H4 (cell line): ENCODE measurements at places on chromosomes 3 and 15.

GRCh38 chr3:193744822-193745684 is 152.0 kb downstream of the OPA1 start:
- no peak for DNase-seq

- DNase-seq = peak; percentile 54
These were observed at the start of gene GOLGA8B for GRCh38 chr15:34583399-34584329. Gene GOLGA8B (minus strand): TSS chr15:34583651. CDS start chr15:34535912, 47,739 bp downstream.

DNA sequence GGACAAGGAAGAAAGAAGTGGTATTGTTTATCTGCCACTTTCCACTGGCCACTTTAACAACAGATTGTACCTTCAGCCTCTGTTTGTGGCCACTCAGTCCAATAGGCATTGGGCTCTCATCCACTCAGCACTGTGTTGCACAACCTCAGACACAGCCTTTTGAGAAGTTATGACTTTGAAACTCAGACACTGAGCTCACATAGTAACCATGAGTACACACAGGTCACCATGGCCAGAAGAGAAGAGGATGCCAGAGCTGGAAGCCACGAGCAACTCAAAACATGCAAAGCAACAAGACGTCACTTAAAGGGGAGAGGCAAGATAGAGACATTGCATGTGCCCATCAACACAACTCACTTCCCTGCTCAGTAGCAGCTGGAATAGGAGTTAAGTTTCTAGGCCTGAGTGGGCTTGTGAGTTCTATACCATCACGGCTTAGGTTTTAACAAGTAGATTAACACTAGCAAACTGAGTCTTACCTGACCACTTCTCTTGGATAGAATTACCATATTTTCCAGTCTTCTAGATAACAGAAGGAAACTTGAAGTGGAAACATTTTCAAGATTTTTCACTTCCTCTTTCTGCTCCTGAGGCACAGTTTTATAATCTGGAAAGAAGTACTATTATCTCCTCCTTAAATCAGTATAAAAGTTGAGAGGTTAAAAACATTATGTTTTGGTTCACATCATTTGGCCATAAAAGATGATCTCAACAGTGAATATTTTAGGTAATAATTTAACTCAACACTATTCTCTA is 103.5 kb downstream of the IMPG2 start:
- DNase-seq = no peak

DNA sequence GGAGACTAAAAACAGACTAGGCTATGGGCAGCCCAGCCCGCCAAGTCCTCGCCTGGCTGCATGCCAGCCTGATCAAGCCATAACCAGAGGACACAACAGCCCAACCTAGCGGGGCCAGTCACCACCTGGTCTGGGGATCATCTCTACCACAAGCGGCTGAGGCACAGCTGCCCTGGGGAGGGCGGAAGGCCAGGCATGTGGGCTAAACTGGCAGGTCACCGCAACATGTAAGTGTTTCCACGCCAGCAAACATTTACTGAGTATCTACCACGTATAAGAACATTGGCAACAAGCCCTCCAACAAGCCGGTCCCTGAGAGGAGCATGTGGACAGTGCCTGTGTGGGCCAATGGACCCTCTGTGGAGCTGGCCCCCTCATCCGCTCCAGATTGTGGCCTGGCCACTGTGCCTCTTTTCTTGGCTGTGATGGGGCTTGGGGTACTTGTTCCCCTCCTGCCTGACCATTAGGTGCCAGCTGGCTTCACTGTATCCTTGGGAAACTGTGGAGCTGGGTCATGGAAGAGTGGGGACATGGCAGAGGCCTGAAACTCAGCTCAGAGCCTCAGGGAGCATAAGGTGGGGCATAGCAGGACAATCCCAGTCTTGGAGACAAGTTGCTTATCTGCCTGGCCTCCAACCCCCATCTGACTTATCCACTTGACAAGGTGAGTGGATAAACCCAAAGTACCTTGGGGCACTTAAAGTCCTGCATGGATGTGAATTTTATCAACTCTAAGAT is 9.0 kb downstream of the UBXN7 start:
- no peak for DNase-seq

- DNase-seq = no peak
These were observed 42.3 kb downstream of the TXNRD3 start for GRCh38 chr3:126612479-126613205.

GRCh38 chr15:66025015-66025452 is 155.7 kb downstream of the RAB11A start:
- DNase-seq = no peak

DNA sequence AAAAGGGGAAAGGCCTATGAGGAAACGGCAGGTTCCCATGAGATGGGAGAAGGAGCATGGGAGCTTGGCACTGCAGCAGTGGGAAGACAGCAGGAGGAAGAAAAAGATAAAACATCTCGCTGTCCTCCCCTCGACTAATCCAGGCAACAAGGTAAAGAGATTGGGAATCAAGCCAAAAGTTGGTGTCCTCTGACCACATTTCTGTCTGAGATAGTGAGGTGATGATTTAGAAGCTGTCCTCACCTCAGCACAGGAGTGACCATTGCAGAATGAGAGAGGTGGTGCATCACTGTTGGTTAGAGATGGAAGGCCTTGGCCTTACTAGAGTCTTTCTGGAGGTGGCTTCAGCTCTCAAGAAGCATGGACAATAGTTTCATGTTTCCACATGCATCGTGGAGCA is 226.6 kb upstream of the CCDC54 start:
- DNase-seq = no peak

DNA sequence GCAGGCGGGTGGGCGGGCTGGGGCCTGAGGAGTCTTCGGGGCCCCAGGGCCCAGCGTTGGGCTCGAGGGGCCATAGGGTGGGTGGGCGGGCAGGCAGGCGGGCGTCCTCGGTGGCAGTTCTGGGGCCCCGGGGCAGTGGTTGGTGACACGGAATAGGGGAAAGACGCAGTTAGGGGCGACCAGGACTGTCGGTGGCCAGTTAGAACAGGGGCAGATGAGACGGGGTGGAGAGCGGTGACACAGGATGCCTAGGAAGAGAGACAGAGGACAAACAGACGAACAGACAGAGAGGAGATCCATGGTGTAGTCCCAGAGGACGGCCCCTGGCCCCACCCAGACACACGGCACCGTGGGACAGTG is 36.5 kb downstream of the GRIP2 start:
- DNase-seq = no peak

GRCh38 chr3:194268654-194269512 is 82.2 kb downstream of the CPN2 start:
- no peak for DNase-seq

DNA sequence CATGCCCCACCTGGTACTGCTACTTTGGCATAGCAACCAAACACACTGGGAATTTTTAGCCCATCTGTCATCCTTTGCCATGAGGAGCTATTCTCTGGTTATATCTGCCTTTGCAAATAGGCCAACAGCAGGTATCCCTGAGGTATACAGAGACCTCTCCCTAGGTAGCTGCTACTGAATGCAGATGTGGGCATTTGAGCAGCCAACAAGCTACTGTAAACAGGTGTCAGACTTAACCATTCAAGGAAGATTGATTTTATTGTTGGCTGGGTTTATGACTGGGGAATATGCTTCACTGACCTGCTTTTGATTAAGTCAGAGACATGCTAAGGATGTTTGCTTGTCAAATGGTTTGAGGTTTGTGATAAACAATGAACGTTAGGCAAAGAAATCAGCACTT is 183.2 kb downstream of the OXSM start:
- no peak for DNase-seq

GRCh38 chr3:31377045-31377642 is 155.6 kb upstream of the STT3B start:
- DNase-seq = peak; percentile 53

DNA sequence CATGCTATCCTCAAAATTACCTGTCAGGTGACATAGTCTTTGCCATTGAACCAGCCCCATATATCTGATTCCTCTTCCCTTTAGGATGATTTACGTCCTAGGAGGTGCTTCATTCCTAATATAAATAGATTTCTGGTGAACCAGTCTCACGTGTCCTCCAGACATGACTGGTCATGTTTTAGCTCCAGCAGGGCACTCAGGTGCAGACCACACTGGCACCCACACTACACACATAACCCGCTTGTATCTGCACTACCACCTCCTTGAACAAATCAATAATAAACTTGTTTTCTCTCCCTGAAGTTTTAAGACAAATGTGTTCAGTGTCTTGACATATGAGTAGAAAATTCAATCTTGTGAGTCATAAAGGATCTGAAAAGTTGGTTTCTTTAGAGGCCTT is 155.5 kb downstream of the GOLIM4 start:
- no peak for DNase-seq
